ENCODE measurements at places on chromosomes 3 and 15. TPM values are rescaled to one million over a fixed set of nuclear protein-coding genes. Genes with fewer than 3 reads are reported as not detected.
A peak's percentile ranks its signal among the peaks of the same experiment; 100 is the strongest.

Gene LYSMD2
- total RNA-seq = 5.0 TPM

Gene PDCD7
- 21.6 TPM for total RNA-seq

Gene ADGRG7
- not detected for total RNA-seq

Gene OSTN
- total RNA-seq = 2.5 TPM

Gene GHSR
- not detected for total RNA-seq

Gene IL17RD
- 31.0 TPM for total RNA-seq

DNA sequence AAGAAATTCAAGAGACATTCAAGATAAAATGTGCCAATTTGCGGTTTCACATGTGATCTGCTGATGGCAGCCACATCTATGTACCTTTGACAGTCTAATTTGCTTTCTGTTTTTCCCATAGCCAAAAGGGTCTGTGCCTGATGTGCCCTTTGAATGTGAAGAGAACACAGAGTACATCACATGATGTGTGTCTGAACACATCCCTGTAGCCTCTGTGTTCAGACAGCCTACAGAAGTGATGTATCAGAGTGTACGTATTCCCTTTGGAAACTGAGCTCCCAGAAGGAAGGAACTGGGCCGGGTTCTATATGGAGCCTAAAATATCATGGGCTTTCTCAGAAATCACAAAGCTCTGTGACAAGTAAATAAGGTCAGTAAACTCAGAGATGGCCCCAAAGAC lies 52.4 kb downstream of the BOC start:
- H3K27me3 ChIP-seq = no peaks in the 10 kb centered on the region
- DNase-seq = no peak
- no peaks in the 10 kb centered on the region for H3K4me1 ChIP-seq
- no peak overlapping the region for H3K4me3 ChIP-seq

GRCh38 chr15:42802168-42802567 lies 65.2 kb upstream of the CDAN1 start:
- no peaks in the 10 kb centered on the region for H3K4me1 ChIP-seq
- no peaks in the 10 kb centered on the region for H3K36me3 ChIP-seq
- H3K27ac ChIP-seq = no peak overlapping the region
- H3K4me3 ChIP-seq = no peak overlapping the region
- no peak for DNase-seq

DNA sequence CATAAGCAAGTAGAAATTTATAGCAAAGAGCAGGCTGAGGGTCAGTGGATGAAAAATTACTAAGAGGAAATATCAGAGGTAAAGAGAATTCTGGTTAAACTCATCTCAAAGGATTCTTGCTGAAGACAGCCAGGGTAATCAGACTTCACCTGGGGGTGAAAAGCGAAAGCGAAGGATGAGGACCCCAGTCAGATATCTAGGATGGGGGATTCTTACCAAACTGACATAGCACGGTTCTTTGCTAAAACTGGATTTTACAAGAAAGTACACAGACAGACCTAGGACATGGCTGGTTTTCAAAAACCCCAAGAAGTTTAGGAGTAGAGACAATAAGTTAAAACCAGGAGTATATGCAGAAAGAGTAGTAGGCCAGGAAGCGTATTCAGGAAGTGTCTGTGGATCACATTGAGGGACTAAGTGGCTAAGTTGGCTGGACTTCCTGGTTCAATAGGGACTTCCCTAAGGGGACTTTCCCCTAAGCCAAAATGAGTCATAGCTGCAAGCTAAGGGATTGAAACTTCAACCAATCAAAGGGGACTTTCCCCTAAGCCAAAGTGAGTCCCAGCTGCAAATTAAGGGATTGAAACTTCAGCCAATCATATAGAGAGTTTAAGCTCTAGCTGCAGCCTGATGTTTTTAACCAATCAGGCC lies 2.4 kb upstream of the CFAP91 start:
- H3K27me3 ChIP-seq = no peaks in the 10 kb centered on the region
- no peak overlapping the region for H3K27ac ChIP-seq
- no peaks in the 10 kb centered on the region for H3K4me1 ChIP-seq
- DNase-seq = no peak
- no peaks in the 10 kb centered on the region for H3K36me3 ChIP-seq

DNA sequence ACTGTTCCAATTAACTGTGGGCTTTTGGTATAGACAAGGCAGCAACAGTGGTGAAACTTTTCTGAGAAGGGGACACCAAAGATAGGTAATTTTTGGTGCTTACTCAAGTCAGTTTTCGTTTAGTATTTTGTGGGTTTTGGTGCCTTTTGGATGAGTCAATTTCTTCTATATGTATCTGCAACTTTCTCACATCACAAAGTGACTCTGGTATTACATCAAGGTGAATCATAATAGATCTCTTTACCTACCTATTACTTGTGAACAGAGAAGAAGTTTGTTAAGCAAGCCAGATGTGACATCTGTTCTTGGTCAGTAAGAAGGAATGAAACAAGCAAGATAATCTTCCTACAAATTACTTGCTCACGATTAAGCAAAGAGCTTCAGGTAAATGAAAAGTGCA lies 732.4 kb upstream of the DPPA4 start:
- no peaks in the 10 kb centered on the region for H3K36me3 ChIP-seq
- DNase-seq = no peak
- H3K27me3 ChIP-seq = no peaks in the 10 kb centered on the region
- no peaks in the 10 kb centered on the region for H3K4me1 ChIP-seq
- H3K27ac ChIP-seq = no peak overlapping the region
- no peak overlapping the region for H3K4me3 ChIP-seq

- H3K4me1 ChIP-seq = no peaks in the 10 kb centered on the region
- no peak for DNase-seq
- no peak overlapping the region for H3K4me3 ChIP-seq
- H3K27me3 ChIP-seq = no peaks in the 10 kb centered on the region
- no peaks in the 10 kb centered on the region for H3K36me3 ChIP-seq
These were observed 261.0 kb downstream of the PYDC2 start for GRCh38 chr3:191721990-191722389.

- H3K4me1 ChIP-seq = no peaks in the 10 kb centered on the region
- no peak overlapping the region for H3K4me3 ChIP-seq
- no peaks in the 10 kb centered on the region for H3K27me3 ChIP-seq
- no peak overlapping the region for H3K27ac ChIP-seq
These were observed 123.8 kb upstream of the C15orf61 start for GRCh38 chr15:67397139-67397538.

GRCh38 chr15:90493647-90494046 lies 36.1 kb upstream of the CRTC3 start:
- no peak overlapping the region for H3K27ac ChIP-seq
- H3K4me1 ChIP-seq = no peaks in the 10 kb centered on the region
- DNase-seq = no peak
- peaks cover 5% of the 10 kb centered on the region for H3K36me3 ChIP-seq
- H3K27me3 ChIP-seq = no peaks in the 10 kb centered on the region

GRCh38 chr15:70024521-70024920 lies 73.2 kb downstream of the TLE3 start:
- H3K36me3 ChIP-seq = no peaks in the 10 kb centered on the region
- peaks cover 30% of the 10 kb centered on the region for H3K4me1 ChIP-seq
- no peaks in the 10 kb centered on the region for H3K27me3 ChIP-seq
- peak; percentile 34 for DNase-seq
- peak overlapping the region; percentile 89 for H3K27ac ChIP-seq

DNA sequence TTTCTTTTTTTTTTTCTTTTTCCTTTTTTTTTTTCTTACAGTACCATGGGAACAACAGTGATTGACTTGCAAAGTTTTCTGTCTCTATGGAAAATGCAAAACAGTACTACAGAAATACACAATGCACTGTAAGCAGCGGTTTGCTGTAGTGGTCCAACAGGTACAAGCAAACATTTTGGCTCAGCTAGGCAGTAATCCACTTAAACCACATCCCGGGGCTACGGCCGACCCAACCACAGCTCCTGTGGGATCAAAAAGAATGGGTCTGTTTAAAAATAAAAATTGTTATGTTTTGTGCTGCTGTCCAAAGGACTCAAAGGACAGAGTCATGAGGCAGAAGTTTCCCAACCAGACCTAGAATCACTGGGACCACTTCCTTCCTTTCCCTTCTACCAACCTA lies 667.1 kb upstream of the ADAMTS9 start:
- no peak overlapping the region for H3K4me3 ChIP-seq
- no peaks in the 10 kb centered on the region for H3K36me3 ChIP-seq
- H3K27me3 ChIP-seq = no peaks in the 10 kb centered on the region
- H3K4me1 ChIP-seq = no peaks in the 10 kb centered on the region
- no peak for DNase-seq

- no peaks in the 10 kb centered on the region for H3K4me1 ChIP-seq
- DNase-seq = no peak
- H3K36me3 ChIP-seq = no peaks in the 10 kb centered on the region
These were observed 905.7 kb downstream of the NSUN3 start for GRCh38 chr3:94968519-94968918.

Measured in breast epithelium (tissue), 4 donors.